ENCODE measurements at places on chromosomes 2 and 18. TPM values are rescaled to one million over a fixed set of nuclear protein-coding genes. Genes with fewer than 3 reads are reported as not detected.

- DNase-seq: peak; percentile 75
Measured at GRCh38 chr18:48842259-48843061, 108.3 kb downstream of the SMAD7 start.

DNA sequence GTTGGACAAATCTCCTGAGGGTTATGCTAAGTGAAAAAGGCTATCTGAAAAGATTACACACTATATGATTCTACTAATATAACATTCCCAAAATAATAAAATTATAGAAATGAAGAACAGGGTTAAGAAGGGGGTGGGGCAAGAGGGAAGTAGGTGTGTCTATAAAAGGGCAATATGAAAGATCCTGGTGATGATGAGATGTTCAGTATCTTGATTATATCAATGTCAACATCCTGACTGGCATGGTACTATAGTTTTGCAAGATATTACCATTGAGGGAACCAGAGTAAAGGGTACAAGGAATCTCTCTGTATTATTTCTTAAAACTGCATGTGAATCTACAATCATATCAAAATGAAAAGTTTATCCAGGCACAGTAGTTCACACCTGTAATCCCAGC lies 16.7 kb downstream of the CFAP53 start:
- DNase-seq: no peak

DNA sequence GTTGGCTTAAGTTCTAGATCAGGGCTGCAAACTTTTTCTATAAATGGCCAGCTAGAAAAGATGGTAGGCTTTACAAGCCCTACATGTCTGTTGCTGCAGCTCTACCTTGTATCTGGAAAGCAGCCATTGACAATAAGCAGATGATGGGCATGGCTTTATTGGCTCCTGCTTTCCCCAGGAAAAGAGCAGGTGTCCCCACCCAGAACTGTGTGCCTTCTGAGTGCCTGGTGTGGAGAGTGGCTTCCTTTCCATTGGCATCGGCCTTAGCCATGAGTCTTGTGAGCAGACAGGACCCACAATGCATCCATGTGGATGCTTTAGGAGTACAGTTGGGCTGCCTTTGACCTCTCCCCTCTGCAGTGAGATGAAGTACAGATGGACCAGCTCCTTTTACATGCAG lies 120.2 kb downstream of the CD8B2 start:
- DNase-seq: no peak

GRCh38 chr2:241865416-241865956 lies 4.0 kb upstream of the RTP5 start:
- DNase-seq: no peak

- no peak for DNase-seq
Measured at GRCh38 chr18:7923105-7923504, 356.0 kb downstream of the PTPRM start.

DNA sequence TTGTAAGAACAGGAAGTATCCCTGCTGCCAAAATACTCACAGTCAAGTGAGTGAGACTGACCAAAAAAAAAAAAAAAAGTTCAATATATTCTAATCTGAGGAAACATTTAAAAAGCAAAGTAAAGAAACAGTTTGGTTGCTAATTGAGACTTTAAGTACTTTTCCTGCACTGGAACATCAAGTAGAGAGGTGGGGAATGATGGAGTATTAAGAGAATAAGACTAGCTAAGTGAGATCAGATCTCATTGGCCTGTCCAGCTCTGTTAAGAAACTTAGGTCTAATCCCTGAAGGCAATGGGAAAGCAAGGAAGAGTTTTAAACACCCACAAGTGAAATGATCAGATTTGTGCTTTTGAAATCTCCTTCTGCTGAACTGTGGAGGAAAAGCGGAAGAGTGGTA lies 27.8 kb upstream of the MAP4K3 start:
- no peak for DNase-seq

- DNase-seq: no peak
Measured at GRCh38 chr18:36139245-36139644, 9.5 kb downstream of the ELP2 start.

DNA sequence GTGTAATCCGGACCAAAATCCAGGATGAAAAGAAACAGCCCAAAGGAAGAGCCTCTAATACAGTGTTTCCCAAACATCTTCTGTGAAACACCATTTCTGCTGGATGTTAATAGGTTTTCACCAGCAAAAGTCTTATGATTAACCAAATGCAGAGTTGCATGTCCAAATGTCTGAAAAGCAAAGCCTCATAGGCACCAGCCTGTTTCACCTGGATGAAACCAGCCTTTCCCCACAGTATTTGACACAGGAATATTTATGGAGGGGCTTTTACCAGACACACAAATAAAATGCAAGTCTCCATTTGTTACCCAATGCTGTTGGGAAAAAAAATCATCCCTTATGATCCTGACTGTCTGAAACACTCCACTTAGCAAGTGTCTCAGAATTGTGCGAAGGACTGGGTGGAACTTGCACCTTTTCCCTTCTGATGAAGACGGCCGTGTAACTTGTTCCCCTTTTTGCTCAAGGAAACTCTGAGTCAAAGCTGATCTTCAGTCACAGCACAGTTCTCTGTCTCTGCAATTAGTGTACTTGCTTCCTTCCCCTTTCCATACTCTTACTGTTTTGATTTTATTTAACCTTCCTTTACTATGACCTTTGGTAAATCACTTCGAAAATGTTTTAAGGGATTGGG lies 70.3 kb upstream of the IL1R2 start:
- DNase-seq: no peak

GRCh38 chr2:148817210-148817708 lies 57.8 kb upstream of the KIF5C start:
- DNase-seq: no peak

DNA sequence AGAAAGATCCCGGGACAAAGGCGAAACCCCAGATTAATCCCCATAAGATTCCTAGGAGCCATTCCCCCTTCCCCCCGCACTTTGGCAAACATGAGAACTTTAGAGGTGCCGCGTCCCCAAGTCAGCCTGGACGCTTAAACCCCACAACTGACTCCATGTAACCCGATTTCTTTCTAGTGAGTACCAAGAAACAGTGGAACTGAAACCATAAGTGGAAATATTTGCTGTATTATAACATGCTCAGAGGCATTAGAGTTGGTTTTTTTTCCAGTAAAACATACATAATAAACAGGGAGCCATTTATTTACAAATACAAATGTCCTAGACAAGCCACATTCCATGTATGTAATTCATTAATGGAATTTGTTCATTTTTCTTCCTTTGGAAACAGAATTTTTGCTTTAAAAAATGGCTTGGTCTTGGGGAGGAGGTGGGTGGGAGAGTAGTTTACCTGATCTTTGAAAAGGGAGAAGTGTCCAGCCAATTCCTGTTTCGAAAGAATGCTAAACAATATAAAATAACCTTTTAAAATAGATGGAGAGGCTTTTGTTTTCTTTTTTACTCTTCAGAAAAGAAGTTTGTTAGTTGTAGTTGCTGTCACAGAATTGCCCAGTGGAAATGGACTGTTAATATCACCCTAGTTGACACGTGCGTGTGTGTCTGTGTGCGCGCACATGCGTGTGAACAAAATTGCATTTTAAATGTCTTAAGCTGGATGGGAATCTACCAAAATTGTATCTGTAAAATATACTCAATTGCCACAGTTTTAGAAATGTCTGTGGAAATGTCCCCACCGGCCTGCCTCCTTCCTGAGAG lies 10.6 kb downstream of the POU3F3 start:
- DNase-seq: no peak

- DNase-seq: peak; percentile 86
Measured at GRCh38 chr2:219441451-219442255, 7.0 kb downstream of the SPEG start.

DNA sequence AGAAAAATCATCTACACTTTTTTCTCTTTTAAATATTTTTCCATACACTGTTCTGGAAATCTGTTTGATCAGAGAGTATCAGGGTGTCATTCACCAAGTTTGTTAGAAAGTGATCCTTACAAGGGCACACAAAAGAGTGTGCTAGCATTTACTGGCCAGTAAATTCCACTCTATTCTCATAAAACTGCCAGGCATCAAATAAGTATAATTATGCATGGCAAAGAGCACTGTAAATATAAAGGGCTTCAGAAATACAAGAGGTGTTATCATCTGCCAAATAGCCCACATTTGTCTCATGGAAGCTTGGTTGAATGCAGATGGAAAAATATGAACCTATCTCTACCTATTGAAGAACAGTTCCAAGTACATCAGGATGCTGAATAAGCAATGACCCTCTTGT lies 847.3 kb upstream of the ACVR2A start:
- DNase-seq: no peak

- DNase-seq: no peak
Measured at GRCh38 chr2:45909677-45910191, 258.3 kb downstream of the PRKCE start.

DNA sequence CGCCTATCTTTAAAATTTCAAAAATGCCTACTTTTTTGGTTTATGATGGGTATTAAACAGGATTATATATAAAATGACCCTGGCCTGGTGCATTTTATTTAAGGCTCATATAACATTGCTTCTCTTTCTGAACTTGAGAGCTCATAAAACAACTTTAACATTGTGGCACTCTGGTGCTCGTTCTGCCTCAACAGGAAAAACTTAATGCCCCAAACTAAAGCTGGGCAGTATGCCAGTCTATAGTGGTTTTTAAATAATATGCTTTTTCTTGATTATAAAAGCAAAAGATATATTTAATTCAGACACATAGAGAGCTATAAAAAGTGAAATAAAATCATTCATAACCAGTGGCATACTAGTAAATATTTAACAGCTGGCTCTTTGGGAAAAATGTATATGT lies 269.3 kb upstream of the GULP1 start:
- no peak for DNase-seq

DNA sequence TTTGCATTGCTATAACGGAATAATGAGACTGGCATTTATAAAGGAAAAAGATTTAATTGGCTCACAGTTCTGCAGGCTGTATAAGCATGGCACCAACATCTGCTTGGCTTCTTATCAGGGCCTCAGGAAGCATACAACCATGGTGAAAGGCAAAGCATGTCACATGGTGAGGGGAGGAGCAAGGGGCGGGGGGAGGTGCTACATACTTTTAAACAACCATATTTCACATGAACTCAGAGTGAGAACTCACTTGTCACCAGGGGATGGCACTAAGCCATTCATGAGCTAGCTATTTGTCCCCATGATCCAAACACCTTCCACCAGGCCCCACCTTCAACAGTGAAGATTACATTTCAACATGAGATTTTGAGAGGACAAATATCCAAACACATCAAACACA lies 188.7 kb downstream of the MBD5 start:
- no peak for DNase-seq

GRCh38 chr2:71608034-71608433 lies 154.7 kb downstream of the DYSF start:
- DNase-seq: peak; percentile 25

GRCh38 chr2:149315461-149315860 lies 14.9 kb upstream of the LYPD6 start:
- DNase-seq: no peak

DNA sequence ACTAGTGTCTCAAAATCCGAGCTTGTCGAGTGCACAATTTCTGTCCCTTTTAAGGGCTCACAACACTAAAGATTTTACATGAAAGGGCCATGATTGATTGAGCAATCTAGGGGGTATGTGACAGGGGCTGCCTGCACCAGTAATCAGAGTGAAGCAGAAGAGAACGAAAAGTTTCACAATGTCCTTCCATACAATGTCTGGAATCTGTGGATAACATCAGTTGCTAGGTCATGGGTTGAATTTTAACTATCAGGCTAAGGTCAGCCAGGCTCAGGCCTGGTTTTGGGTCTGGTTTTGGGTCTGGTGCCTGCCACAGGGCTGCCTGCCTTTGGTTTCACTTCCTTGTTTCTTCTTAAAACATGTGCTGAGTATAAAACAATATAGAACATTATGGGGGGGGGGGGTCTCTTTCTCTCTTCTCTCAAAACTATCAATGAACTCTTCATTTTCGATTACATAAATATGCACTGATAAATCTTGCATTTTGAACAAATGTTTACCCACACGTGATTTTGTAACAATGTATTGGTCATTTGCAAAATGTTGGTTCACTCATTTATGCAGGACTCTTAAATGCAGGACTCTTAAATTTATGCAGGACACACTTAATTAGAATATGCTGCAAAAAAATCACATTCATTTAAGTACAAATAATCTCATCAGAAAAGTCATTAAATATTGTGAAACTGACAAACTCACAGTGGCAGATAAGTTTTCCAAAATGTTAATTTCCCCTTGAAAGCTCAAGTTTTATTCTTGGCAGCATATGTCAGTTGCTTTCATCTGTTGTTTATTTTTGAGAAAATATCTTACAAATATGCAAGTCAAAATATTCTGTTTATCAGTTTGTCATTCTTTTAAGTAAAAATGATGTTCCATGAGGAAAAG lies 290.5 kb upstream of the KYNU start:
- no peak for DNase-seq

DNA sequence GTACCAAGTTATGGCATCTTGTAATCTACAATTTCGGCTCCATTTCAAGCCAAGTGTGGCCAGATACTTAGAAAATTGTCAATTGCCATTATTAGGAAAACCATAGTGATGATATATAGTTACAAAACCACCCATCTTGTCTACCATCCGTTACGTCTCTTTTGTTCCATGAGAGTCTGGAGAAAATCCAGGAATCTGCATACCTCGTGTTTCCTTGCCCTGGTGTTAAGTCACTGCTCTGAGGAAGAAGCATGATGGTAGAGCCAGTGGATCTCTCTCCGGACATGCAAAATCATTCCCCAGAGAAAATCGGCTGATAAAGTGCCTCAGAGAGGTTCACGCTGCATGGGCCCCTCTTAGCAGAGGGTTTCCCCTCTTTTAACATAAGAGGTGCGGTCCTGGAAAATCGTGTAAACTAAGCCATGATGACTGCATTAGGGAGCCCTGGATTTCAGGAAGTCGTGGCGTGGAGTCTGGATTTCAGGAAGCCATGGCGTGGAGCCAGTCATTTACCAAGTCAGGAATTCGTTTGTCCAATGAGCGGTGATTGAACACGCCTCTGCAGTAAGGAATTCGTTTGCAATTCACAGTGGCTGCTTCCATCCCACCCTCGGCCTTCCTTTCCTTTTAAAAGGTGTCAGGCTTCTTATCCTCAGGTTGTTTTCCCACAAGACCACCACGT lies 158.5 kb upstream of the TPO start:
- no peak for DNase-seq

DNA sequence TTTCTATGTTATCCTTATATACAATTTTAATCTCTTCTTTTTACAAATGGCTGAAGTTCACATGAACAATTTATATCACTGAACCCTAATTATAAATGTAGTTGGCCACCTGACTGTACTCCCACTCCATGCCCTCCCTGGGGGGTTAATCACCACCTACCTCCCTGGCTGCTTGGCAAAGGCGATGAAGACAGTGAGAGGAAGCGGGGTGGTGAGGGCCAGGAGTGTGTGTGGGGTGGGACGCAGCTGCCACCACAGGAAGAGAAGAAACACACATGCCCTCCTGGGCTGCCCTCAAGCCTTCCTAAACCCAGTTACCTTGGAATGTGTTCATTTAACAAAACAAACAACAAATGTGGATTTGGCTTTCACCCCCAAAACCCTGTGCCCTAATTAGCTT lies 87.0 kb upstream of the REV1 start:
- DNase-seq: no peak

GRCh38 chr18:41624460-41624859 lies 330.6 kb upstream of the PIK3C3 start:
- no peak for DNase-seq

GRCh38 chr2:122999821-123000220 lies 1025.3 kb upstream of the CNTNAP5 start:
- no peak for DNase-seq

Gene CFAP53
- not detected for polyA plus RNA-seq

Gene PPP1R1C
- polyA plus RNA-seq: 1.4 TPM

Gene FBXO36
- 1.5 TPM for polyA plus RNA-seq

Gene ABCG5
- polyA plus RNA-seq: 8.8 TPM

Gene ZNF521
- 0.84 TPM for polyA plus RNA-seq

Gene AQP4
- polyA plus RNA-seq: 0.28 TPM

Gene LYG2
- not detected for polyA plus RNA-seq

Gene PLGLB2
- polyA plus RNA-seq: not detected

Gene REEP1
- 4.5 TPM for polyA plus RNA-seq

Gene HJURP
- polyA plus RNA-seq: not detected

Data from aorta (tissue), 5 donors.